DMS153 (cell line): ENCODE measurements at places on chromosomes 5 and 9.

- DNase-seq = no peak
These were observed 10.1 kb downstream of the KCNV2 start for GRCh38 chr9:2727374-2727773.

DNA sequence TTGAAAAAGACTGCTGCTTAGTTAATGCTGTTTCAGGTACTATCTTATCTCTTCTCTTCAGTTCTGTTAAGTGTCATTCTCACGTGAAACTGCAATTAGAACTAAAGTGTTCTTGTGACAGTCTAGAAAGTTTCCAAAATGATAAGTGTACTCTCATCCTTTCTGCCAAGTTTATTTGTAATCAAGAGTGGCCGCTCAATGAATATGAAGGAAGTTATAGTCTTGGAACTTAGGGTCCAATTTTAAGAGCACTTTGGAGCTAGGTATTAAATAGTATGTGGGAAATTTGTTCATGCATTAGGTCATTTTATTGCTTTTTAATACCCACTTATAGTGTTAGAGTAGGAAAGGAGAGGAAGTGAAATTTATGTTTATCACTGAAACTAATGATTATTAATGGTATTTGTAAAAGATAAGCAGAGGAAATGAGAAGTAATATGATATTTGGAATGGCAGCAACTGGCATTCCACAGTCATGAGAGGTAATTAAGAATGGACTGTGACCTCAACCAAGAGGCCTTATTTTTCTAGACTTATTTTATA is 20.4 kb downstream of the XRCC4 start:
- no peak for DNase-seq

GRCh38 chr9:37036776-37037502 is 2.9 kb upstream of the PAX5 start:
- peak; percentile 52 for DNase-seq

- no peak for DNase-seq
These were observed 88.9 kb downstream of the ADRB2 start for GRCh38 chr5:148915224-148915817.

DNA sequence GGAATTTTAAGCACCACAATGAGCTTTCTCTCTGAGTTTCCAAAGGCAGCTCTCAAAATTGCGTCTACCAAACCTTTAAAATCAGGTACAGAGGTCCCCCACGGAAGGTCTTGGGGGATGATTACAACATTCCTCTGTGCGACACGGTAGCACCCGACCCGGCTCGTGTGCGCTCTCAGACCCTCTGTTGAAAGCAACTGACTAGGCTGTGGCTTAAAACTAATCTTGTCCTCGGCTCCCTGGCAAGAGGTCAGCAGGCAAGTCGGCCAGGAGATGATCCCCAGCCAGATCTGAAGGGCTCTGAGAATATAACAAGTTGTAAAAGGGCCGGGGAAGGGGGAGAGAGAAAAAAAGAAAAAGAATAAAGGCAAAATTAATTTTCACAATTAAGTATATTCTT is 92.6 kb upstream of the LMX1B start:
- DNase-seq = no peak
